ENCODE measurements at places on chromosomes 5 and 9. TPM values are rescaled to one million over a fixed set of nuclear protein-coding genes. Genes with fewer than 3 reads are reported as not detected.

DNA sequence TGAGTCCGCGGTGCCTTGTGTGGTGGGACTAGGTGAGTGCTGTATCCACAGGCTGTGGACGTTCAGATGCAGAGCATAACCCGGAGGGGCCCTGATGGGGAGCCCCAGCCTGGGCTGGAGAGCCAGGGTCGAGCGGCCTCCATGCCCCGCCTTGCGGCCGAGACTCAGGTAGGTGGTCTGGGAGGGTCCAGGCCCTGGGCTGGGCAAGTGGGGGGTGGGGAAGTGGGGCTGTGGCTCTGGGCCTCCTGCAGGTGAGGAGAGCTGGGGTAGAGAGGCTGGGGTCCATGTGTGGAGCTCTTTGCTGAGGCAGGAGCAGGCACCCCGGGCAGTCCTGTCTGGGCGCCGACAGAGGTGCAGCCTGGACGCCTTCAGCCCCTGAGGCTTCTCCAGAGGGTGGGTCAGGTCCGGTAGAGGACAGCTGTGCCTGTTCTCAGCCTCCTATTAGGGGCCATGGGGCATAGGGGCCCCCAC, 241.1 kb downstream of the CACNA1B start:
- no peak for DNase-seq

DNA sequence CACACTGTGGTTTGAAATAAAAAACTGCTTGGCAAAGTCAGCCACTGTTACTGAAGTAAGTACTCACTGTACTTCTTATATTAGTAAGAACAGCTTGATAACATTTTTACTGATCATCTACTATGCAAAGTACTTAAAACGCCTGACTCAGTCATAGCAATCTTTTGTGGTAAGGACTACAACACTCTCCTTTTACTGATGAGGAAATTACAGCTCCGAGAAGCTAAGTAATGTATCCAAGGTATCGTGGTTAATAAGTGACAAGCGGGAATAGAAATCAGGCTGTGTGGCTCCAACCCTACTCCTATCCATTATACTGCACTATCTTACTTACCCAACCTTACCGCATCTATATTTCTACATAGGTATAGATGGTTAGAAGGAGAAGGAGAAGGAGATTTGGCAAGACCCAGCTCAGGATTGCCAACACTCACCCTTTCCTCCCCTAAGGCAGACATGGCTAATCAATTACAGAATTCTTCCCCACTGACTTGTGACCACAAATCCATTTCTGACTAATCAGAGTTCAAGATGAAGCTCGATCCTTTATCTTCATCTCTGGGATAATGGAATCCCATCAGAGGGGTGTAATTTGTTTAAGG, 281.4 kb downstream of the SPOCK1 start:
- DNase-seq, result no peak

DNA sequence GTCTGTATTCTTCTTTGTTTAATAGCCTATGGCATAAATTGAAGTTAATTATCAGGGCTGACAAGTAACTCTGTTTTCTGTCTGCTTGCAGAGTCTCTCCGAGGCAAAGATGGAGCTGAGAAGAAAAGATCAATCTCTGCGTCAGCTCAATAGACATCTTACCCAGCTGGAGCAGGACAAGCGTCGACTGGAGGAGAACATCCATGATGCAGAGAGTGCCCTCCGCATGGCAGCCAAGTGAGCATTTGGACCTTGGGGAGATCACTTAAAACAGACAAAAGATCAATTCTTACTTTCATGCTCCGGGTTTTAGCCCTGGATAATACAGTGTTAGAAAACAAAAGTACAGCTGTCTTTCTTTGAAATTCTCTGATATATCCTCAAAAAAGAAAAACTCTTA, 293.8 kb downstream of the CCDC171 start:
- DNase-seq, result no peak

DNA sequence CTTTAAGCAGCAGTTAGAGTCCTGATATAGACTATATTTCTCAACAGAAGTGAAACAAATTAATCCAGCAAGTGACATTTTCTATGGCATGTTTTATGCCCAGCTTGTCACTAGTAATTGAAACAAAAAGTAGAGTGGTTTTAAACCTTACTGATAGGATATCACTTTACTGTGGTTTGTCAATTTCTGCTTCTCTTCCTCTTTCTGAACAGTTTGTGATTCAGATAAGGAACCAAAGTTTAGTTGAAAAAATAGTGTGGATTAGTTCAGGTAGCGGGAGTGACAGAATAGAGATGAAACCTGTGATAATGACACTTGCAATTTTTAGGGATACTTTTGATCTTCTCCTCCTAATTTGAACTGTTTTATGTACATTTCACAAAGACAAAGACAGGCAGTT, 485.7 kb upstream of the EDIL3 start:
- DNase-seq, result no peak

DNA sequence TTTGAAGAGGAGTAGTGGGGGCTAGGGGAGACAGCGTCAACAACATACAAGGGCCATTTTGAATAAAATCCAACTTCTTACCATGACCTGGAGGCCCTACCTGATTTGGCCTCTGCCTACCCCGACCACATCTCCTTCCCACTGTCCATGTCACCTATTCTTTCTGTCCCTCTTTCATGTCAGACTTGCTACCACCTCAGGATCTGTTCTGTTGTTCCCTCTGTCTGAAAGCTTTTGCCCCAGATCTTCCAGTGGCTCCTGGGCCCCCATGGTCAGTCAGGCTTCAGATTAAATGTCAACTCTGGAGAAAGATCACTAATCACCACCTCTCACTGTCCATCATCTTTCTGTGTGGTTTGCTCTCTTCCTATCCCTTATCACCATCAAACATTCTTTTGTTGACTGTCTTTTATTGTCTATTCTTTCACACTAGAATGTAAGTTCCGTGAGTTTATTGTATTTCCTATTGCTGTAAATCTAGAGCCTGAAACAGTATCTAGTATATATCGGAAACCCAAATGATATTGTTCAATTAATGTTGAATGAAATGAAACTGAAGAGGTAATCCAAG, 31.2 kb upstream of the APC start:
- no peak for DNase-seq

MLANA gene
- total RNA-seq, result not detected

CDH9 gene
- total RNA-seq, result not detected

DNAI1 gene
- not detected for total RNA-seq

DNA sequence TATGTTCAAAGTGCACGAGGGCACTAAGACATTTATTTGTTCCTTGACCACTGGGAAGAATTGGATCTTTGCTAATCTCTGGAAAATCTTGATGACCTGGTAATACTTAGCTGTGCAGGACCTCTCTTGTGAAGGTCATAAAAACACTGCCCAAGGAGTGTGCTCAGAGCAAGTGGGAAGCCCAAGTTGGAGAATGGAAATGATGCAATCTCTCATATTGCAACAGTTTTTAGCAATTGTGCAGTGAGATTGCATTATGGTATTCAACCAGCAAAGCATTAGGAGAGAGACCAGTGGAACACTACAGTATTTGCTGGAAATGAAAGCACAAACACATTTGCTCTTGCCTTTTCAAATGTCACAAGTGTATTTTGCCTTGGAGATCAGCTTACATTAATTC, 34.5 kb downstream of the TXNDC8 start:
- DNase-seq, result no peak

GRCh38 chr5:178526773-178527457, 63.3 kb downstream of the COL23A1 start:
- no peak for DNase-seq

GRCh38 chr5:166860426-166860825, 1431.0 kb upstream of the WWC1 start:
- no peak for DNase-seq

DNA sequence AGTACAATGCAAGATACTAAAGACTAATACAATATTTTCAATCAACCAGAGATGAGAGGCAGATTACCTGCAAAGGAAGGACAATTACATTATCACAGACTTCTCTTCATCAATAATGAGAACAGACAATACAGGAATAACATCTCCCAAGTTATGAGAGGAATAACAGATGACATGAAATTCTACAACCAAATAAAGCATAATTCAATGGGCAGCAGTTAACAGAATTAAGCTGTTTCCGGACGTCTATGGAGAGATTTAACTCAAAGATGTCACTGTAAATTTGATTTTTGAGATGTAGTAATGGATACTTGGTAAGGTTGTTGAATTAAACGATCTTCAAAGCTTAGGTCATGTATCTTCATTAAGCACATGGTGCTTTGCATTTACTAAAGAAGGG, 19.8 kb upstream of the PARP8 start:
- DNase-seq, result no peak

ZNF300 gene
- total RNA-seq, result 4.2 TPM

DNA sequence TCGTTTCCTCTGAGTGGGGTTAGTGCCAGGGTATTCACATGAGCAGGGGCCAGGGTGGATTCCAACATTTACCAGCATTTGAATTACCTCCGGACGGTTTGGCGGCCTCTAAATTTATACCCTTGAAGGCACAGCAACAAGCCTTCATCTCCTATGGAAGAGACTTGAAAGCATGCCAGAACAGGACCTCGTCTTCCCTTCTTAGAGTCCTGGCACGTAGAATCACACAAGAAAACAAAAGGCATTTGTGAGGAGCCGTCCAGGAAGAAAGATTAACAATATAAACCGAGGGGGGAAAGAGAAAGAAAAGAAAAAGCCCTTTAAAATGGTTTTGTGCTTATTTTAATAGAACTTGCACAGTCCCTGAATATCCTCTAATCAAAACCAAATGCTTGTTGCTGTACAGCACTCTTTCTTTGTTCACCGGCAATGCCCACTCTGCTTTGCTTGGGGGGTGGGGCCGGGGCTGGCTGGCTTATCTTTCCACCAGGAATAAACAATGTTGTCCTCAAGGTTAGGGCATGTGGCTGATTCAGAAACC, 575.8 kb upstream of the ZNF462 start:
- DNase-seq, result no peak

SHOC1 gene
- total RNA-seq, result not detected

NKD2 gene
- 2.2 TPM for total RNA-seq

RASEF gene
- 0.12 TPM for total RNA-seq

- no peak for DNase-seq
These were observed 18.9 kb upstream of the VLDLR start for GRCh38 chr9:2602704-2603116.

GRCh38 chr9:85594316-85594715, 147.4 kb downstream of the AGTPBP1 start:
- DNase-seq, result no peak

SLCO4C1 gene
- not detected for total RNA-seq

OTP gene
- total RNA-seq, result not detected

DNA sequence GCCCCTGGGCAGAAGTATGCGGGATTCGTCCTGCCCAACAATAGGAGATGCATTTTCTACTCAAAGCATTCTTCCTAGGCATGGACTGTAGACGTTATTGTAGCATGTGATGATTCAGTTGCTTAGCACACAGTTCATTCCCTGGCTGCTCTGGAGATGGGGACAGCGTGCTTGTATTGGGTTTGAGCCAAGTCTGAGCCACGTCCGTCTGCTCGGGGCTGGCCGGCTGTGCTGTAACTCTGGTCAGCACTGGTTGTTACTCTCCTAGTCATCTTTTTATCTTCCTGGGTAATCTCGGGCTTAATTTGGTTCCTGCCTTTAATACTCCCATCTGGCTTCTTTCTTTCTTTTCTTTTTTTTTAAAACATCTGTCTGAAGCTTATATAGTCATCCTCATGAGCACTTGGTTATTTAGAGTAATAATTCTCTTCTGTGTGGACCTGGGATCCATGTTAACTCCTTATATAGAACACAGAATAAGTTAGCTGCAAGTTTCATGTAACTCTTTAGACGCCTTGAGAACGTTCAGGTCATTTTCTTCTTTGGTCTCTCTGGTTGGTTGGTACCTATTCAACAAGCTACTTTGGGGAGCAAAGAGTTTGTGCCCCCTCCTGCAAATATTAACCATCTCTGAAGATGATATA, 118.8 kb upstream of the RPS23 start:
- no peak for DNase-seq

- no peak for DNase-seq
These were observed 35.9 kb downstream of the RNF44 start for GRCh38 chr5:176501333-176501732.

UGT3A2 gene
- total RNA-seq, result not detected

DNA sequence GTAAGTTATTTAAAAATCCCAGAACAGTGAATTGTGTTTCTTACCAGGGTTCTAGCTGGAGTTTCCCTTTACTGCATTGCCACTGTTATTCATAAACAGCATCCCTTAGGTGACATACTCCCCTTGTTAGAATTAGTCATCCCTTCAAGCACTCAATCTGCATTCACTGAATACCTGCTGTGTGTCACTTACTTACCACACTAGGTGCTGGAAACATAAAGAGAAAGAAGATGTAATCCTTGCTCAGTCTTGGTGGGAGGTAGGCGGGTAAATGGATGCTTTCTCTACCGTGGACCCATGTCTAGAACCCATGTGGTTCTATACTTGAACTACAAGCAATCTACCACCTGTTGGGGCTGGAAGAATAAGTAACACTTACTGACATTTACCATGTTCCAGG, 371.6 kb downstream of the KDM4C start:
- DNase-seq, result no peak

DNA sequence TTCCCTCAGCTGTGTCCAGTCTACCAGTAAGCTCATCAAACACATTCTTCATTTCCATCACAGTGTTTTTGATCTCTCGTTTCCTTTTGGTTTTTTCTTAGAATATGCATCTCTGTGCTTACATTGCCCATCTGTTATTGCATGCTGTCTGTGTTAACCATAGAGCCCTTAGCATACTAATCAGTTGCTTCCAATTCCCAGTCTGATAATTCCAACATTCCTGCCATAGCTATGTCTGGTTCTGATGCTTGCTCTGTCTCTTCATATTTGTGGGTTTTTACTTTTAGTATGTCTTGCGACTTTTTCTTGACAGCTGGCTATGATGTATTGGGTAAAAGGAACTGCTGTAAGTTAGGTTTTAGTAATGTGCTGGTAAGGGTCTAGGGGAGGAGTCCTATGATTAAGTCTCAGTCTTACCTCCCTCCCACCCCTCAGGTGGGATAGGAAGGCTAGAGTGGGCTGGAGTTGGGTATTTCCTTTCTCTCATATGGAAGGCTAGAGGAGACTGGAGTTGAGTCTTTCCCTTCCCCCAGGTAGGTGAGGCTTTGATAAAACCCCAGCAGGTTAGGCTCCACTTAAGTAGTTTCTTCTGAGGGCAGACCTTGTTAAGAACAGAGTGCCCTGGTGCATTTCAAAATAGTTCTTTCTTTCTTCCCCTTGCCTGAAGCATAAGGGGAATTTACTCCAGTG, 99.1 kb upstream of the RASGRF2 start:
- DNase-seq, result no peak

DNA sequence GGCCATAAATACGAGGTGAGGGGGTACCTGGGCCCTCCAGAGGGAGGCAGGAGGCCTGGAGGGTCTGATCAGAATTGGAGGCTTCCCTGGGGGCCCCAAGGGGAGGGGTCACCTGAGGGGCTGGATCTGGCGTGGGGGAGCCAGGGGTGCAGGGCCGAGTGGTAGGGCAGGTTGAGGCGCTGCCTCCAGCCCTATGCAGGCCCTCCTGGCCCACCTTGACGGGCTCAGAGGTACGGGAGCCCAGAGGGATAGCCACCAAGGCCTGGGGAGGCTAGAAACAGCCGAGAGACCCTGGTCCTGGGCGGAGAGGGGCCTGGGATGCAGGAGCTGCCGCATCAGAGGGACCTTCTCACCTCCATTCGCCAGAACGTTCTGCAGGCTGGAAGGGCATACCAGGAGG, 24.3 kb downstream of the LHX3 start:
- DNase-seq, result no peak

GRCh38 chr5:139745132-139745799, 50.3 kb upstream of the PSD2 start:
- DNase-seq, result peak; percentile 60

- no peak for DNase-seq
These were observed 131.4 kb upstream of the TSLP start for GRCh38 chr5:110940136-110940535.

Data from omental fat pad (tissue), 4 donors.